Thoracic aorta (tissue), 2 donors: ENCODE measurements at places on chromosomes 1 and 21.

GRCh38 chr1:67468066-67468718 lies 38.0 kb upstream of the SERBP1 start:
- no peak overlapping the region for H3K4me3 ChIP-seq
- no peaks in the 10 kb centered on the region for H3K27me3 ChIP-seq
- no peaks in the 10 kb centered on the region for H3K36me3 ChIP-seq

- peaks cover 20% of the 10 kb centered on the region for H3K36me3 ChIP-seq
- no peaks in the 10 kb centered on the region for H3K27me3 ChIP-seq
- H3K27ac ChIP-seq = no peak overlapping the region
- no peaks in the 10 kb centered on the region for H3K4me1 ChIP-seq
These were observed 61.9 kb downstream of the PTPRU start for GRCh38 chr1:29298246-29298645.

DNA sequence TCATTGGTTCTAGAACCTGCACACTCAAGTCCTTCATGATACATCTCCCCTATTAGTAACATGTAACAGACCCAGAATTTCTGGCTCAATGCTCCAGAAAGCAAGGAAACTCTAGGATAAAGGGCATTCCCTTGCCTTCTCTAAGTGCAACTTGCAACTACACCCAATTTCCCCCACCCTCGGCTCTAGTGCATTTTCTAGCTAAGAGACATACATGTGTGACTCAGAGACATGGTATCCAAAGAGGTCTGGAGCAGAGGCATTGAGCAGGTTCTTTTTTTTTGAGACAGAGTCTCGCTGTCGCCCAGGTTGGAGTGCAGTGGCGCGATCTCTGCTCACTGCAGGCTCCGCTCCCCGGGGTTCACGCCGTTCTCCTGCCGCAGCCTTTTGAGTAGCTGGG lies 132.9 kb downstream of the ZC3H11B start:
- no peak overlapping the region for H3K27ac ChIP-seq
- no peak overlapping the region for H3K4me3 ChIP-seq
- no peaks in the 10 kb centered on the region for H3K27me3 ChIP-seq
- no peaks in the 10 kb centered on the region for H3K36me3 ChIP-seq
- no peak for DNase-seq
- H3K4me1 ChIP-seq = no peaks in the 10 kb centered on the region

GRCh38 chr1:65942476-65942875 lies 149.8 kb downstream of the PDE4B start:
- H3K27ac ChIP-seq = no peak overlapping the region
- no peaks in the 10 kb centered on the region for H3K36me3 ChIP-seq
- no peak overlapping the region for H3K4me3 ChIP-seq
- H3K4me1 ChIP-seq = no peaks in the 10 kb centered on the region
- H3K27me3 ChIP-seq = no peaks in the 10 kb centered on the region
- no peak for DNase-seq

GRCh38 chr1:119286587-119287181 lies 81.9 kb upstream of the HAO2 start:
- H3K4me1 ChIP-seq = no peaks in the 10 kb centered on the region
- no peaks in the 10 kb centered on the region for H3K27me3 ChIP-seq
- H3K4me3 ChIP-seq = no peak overlapping the region
- no peak overlapping the region for H3K27ac ChIP-seq
- H3K36me3 ChIP-seq = no peaks in the 10 kb centered on the region

DNA sequence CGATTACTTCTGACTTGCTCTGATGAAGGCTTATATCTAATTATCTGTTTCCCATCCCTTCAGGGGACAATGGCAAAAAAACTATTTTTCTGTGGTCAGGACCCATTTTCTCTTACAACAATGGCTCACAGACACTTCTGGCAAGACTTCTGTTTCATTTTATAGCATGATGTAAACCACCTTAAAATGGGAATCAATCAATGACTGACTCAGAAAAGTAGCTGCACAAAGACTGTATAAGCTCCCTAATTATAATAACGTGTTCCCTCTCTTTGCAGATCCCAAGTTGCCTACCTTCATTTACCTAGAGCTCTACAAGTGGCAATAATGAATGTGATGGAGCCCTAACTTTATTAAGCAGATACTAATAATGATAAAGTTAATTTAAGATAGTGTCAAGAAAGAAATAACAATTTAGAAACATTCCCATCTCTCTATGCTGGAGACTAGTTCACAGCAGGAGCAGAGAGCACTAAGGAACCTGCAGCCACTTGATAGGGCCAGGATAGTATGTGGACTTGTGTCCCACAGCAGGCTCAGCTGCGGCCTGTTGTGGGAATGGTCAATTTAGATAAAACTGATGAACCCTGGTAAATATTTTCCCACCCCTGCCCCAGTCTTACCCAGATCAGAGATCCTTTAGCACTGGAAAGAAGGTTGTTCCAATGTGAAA lies 538 bp downstream of the GBP2 start:
- H3K4me1 ChIP-seq = peaks cover 30% of the 10 kb centered on the region
- DNase-seq = no peak
- peak overlapping the region; percentile 71 for H3K27ac ChIP-seq
- H3K27me3 ChIP-seq = no peaks in the 10 kb centered on the region

GRCh38 chr1:91805311-91805801 lies 80.6 kb downstream of the TGFBR3 start:
- no peak for DNase-seq
- H3K4me3 ChIP-seq = no peak overlapping the region
- H3K27ac ChIP-seq = no peak overlapping the region

DNA sequence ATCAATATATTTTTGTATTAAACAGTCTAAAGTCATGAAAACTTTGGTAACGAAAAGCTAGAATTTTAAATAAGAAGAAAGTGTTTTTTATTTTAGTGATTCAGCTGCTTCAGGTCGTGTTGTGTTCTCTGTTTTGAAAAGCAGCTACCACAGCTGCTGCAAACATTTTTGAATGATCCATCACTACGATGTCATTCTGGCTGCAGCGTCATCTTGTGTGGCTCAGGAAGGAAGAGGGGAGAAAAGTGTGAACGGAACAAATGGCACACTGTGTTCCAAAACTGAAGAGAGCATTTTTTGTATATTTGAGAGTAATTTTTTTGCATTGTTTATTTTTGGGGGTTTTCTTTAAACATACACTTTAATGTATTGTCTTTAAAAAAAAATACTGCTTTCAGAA lies 323.0 kb upstream of the ADGRL2 start:
- H3K4me1 ChIP-seq = no peaks in the 10 kb centered on the region
- no peaks in the 10 kb centered on the region for H3K27me3 ChIP-seq

GRCh38 chr1:163973586-163973985 lies 585.4 kb upstream of the PBX1 start:
- no peak overlapping the region for H3K27ac ChIP-seq
- no peak overlapping the region for H3K4me3 ChIP-seq
- H3K4me1 ChIP-seq = no peaks in the 10 kb centered on the region
- no peaks in the 10 kb centered on the region for H3K27me3 ChIP-seq
- H3K36me3 ChIP-seq = no peaks in the 10 kb centered on the region
